ENCODE measurements at places on chromosomes 5 and 9.

- DNase-seq: no peak
These were observed 19.1 kb downstream of the GALNT10 start for GRCh38 chr5:154209591-154210081.

DNA sequence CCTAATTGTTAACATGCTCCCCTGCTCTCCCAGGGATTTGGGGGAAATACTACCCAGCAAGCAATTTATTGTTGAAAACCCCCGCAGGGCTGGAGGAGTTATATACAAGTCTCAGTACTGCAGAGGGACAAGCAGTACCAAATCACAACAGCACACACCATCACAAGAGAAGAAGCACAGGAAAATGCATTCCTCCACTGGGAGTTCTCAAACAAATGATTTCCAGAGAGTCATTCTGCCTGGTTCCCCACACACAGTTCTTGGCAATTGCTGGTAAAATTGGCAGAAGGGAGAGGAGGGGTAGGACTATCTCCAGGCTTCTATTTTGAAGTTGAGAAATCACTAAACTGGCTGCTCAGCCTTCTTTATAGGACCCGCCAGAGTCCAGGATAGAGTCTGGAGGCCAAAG is 16.8 kb downstream of the SIL1 start:
- no peak for DNase-seq

DNA sequence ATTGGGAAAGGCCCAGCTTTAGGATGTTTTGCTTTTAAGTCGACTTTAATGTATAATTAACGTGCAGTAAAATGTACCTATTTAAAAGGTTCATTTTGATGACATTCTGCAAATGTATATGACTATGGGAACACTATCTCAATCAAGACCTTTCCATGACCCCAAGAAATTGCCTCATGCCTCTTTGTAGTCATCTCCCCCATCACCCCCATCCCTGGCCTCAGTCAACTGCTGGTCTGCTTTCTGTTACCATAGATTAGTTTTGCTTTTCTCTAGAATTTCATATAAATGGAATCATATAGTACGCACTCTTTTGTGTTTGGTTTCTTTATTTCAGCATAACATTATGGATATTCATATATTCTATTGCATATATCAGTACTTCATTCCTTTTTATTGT is 80.7 kb upstream of the C9orf72 start:
- no peak for DNase-seq

DNA sequence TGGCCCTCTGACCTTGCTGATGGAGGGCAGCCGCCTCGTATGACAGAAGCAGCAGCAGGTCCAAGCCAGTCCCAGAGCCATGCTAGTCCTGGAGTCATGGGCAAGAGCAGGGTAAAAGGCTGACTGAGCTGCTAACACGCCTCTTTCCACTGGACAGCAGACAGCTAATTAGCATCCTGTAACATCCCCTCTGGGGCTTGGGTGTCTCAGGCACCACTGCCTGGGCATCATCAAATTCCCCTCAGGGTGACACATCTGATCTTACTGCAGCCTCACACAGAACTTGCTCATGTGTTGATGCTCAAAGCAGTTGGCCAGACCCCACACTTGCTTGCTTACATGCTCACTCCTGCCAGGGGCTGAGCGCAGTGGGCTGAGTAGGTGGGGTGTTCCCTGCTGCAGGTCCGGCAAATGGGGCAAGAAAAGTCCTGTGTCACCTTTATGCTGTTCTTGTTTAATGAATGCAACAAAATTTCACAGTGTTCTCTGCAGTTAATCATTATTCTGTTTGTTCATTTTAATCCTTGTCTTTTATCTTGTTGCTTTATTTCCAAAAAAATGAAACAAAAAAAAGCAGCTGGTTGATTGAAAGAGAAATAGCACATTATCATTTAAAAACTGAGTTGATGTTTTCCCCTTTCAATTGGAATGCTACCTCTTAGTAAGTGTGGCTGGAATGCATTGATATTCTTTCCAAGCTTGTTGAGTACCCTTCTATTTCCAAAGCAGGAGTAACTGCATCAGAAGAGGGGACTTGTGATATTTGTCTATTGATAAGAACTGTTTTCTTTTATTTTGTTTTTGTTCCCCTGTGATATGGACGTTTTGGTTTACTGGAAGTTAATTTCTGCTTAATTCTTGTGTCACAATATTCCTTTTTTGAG is 254.1 kb downstream of the CDH18 start:
- DNase-seq: no peak

GRCh38 chr5:52682492-52682891 is 105.2 kb upstream of the ITGA1 start:
- no peak for DNase-seq

DNA sequence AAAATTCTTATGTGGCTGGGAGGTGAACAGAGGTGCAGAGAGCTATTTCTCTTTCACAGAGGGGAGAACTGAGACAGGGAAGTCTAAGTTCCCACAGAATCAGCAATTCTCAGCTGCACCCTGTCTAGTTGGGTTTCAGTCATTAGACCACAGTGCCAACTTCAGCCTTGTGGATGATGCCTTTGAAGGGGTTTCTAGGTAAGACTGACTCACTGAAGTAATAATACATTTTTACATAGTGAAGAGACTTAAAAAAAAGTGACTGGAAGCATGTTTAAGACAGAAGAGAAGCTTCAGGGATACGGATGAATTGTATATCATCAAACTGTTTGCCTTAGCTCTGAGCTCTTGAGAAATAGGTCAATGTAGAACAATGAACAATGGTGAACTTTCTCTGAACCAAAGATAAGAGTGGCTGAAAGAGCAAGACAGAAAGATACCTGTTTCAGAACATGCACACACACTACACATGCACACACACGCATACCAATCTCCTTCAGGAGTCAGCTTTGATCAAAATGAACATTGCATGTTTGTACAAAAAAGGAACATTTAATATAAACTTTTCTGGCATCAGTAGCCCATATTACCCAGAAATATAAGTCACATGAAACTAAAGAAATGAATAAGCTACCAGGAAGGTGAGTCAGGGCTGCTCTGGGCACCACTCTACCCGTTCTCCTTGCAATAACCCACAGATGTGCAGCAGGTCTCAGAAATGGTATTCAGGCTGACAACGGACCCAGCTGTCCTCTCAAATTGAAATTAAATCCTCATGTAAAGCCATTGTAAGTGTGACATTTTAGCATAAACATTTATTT is 12.6 kb upstream of the FYB1 start:
- DNase-seq: no peak

DNA sequence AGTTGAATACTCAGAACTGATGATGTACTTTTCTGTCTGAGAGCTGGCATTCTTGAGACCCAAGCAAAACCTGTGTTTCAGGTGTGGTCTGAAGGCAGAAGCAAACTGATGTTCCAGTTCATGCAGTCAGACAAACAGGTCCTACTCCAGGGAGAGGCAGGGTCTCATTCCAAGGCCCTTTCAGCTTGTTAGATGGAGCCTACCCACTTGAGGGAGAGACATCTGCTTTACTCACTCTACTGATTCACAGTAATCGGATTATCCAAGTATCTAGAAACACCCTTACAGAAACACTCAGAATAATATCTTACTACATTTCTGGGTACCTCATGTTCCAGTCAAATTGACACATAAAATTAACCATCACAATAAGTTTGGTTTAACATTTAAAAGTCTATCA is 207.8 kb downstream of the KDM4C start:
- DNase-seq: no peak

DNA sequence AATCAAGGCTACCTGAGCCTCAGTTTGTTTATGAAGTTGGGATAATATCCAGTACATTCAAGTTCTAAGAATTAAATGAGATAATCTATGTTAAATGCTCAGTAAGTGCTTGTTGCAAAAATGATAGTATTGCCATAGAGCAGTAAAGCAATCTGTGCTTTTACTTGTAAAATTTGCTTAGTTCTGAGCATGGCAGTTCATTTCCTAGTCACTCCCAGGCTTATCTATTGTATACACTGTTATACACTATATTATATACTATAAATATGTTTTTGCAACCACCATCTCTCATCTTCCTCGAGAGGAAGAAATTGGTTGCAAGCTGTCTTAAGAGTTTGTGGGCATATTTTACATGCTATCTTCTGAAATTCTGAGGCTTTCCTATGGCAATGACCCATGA is 63.4 kb downstream of the MTREX start:
- DNase-seq: no peak

GRCh38 chr5:142720641-142721271 is 34.9 kb upstream of the FGF1 start:
- no peak for DNase-seq

DNA sequence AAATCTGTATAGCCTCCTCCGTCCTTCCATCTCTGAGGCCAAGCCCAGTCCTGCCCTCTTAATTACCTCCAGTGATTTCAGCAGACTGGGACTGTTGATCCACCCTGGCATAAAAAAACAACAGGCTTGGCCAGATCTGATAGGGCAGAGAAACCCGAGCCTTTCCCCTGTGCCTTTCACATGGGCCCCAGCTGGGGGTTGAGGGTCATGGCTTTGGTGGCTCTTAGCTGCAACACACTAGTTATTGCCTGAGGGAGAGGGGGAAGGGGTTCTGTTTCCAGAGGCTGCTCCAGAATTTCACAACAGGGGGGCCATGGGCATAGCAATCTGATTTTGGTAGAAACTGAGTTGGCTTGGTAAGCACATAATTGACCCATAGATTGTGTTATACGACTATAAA is 21.2 kb upstream of the PANK3 start:
- no peak for DNase-seq

- DNase-seq: no peak
These were observed 13.6 kb downstream of the GLRA1 start for GRCh38 chr5:151911011-151911410.

DNA sequence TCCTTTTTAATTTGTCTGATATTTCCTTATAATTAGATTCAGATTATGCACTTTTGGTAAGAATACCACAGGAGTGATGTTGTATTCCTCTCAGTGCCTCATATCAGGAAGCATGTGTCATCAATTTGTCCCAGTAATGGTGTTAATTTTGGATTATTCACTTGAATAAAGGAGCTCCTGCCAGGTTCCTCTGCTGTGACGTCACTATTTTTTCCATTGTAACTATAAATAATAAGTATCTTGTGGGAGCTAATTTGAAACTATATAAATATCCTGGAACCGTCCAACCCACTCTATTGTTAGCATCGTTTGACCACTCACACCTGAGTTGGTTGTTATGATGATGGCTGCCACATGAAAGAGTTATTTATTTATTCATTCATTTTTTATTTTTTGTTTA is 107.9 kb downstream of the INVS start:
- no peak for DNase-seq

DNA sequence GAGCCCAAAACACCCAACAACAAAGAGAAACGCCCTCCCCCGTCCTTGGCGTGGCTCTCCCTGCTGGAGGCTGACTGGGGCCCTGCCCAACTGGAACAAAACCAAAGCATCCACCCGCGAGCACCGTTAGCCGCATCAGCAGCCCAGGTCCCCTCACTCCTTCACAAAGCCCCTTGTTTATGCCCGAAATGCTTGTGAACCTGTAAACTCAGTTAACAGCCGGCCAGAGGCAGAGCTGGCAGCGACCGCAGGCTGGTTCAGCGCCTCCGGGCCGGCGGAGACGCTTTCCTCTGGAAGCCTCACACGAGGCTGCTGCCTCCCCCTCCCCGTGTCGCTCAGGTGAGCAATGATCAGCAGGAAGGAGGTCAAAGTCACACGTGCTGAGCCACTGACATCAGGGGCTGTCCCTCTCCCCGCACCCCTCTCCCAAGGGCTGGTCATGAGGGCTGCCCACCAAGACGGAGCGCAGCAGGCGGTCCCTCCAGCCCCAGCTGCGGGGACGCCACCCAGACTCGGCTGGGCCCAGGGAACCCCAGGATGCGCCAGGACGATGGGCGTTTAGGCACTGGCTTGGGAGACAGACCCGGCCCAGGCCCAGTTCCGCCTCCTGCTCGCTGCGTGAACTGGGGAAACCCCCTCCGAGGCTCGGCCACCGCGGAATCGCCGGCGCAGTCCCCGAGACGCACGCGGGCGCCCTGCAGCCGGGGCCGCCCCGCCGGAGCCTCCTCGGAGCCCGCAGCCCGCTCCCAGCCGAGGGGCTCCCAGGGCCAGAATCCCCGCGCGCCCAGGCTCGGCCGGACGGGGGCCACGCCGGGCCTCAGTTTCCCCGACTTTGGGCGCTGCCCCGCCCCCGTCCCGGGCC is 563 bp downstream of the SNAPC4 start:
- DNase-seq: no peak

DNA sequence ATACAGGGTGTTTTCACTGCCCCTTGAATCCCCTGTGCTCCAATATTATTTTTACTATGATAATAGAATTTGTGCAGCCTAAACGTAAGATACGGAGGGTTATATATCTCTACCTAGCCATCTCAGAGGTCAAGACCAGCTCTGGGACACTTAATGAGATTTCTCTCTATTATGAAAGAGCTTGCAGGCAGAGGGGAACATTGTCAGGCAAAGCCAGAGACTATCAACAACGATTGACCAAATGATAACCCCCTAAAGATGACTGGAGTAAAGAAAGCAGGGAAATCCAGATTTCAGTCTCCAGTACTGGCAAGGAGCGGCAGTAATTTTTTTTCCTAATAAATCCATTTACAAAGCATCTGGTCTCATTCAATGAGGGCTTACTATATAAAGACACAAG is 59.8 kb upstream of the LPAR1 start:
- no peak for DNase-seq

Data from right hindlimb (tissue), 1 donor.